ENCODE measurements at places on chromosomes 1 and 21.
A peak's percentile ranks its signal among the peaks of the same experiment; 100 is the strongest.

DNA sequence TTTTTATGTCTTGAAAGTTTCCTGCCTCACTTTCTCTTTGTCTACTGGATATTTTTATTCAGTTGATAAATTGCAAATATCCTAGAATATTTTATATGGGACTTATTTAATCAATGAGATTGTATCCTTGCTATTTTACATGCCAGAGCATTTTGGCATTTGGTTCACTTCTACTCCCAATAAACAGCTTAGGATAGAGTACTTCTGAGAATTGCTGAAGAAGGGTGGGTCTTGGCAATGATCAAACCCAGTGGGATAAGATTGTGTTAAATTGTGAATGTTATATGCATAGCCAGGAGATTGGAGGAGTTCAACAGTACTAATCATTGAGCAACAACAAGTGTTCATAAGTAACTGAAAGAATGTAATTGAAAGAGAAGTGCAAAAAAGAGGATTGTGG is 60.1 kb downstream of the SDCCAG8 start:
- no peak for DNase-seq

- DNase-seq = no peak
These were observed 296.0 kb upstream of the PTBP2 start for GRCh38 chr1:96425382-96426129.

DNA sequence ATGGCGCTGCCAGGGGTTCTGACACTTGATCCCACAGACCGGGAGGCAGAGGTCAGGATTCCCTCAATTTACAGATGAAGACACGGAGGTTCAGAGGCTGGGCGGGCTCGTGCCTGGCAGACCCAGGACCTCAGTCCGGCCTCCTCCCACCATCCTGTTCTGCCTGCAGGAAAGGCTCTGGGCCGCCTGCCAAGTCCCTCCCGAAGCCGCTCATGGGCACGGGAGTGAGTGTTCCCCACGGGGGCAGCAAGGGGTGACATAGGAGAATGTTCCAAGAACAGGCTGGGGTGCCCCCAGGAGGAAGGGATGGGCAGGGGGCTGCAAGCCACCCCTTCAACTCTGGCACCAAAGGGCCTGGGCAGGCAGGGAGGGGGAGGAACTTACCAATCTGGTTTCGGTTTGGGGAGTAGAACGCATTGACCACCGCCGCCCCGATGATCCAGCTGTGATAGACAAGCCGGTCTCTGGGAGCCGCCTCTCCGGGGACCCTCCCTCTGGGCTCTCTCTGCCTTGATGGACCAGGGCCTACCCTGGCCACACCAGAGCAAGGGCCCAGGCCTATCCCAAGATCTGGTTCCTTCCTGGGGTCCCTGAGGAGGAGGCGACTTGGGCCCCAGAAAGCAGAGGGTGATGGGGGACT is 7.5 kb downstream of the PRXL2B start:
- DNase-seq = no peak

GRCh38 chr1:96598416-96599168 is 123.0 kb upstream of the PTBP2 start:
- DNase-seq = peak; percentile 81

- no peak for DNase-seq
These were observed 17.3 kb downstream of the MAP10 start for GRCh38 chr1:232822530-232822929.

- DNase-seq = no peak
These were observed 51.6 kb upstream of the HAO2 start for GRCh38 chr1:119316870-119317416.

GRCh38 chr1:199064971-199065370 is 426.1 kb downstream of the PTPRC start:
- DNase-seq = no peak

DNA sequence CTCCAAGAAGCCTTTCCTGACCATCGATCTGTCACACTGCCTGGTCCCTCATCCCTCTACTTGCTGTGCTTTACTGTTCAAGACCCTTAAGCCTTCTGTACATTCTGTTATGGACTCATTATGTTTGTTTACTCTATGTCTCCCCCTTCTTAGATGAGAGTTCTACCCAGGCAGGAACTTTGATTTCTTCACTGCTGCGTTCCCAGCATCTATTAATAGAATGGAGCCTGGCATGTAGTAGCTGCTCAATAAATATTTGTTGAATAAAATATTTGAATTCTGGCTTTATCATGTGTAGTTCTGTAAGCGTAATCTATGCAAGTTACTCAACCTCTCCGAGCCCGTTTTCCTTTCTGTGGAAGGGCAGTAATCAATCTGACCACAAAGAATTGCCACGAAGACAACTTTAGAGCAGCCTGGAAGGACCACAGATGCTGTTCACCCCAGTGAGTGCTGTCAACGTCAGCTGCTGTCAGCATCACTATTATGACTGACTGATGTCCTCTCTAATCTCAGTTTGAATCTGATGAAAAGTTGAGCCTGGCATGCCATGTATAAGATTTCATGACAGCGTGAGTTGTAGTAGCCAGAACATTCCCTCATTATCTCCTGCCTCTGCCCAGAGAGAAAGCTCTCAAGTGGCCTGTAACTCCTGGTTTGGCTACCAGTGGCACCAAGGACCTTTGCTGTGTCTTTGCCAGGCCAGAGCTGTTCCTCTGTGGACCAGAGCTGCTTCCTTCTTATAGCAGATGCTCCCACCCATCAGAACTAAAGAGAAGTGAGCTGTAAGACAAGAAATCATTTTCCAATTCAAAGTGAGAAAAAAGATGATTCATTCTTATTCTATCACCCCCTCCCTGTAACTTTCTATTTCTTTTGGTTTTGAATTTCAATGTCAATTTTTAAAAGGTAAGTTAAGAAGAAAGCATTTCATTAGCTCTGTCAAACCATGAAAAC is 94.5 kb downstream of the PRDM2 start:
- DNase-seq = no peak

GRCh38 chr1:199687321-199687720 is 340.2 kb upstream of the NR5A2 start:
- no peak for DNase-seq

- DNase-seq = no peak
These were observed at the start of gene CROCC for GRCh38 chr1:16921391-16922185. Gene CROCC, plus strand, starts transcription at chr1:16921931. Its CDS starts 88 bp downstream, at chr1:16922019.

GRCh38 chr1:75274920-75275506 is 140.8 kb downstream of the LHX8 start:
- DNase-seq = no peak

DNA sequence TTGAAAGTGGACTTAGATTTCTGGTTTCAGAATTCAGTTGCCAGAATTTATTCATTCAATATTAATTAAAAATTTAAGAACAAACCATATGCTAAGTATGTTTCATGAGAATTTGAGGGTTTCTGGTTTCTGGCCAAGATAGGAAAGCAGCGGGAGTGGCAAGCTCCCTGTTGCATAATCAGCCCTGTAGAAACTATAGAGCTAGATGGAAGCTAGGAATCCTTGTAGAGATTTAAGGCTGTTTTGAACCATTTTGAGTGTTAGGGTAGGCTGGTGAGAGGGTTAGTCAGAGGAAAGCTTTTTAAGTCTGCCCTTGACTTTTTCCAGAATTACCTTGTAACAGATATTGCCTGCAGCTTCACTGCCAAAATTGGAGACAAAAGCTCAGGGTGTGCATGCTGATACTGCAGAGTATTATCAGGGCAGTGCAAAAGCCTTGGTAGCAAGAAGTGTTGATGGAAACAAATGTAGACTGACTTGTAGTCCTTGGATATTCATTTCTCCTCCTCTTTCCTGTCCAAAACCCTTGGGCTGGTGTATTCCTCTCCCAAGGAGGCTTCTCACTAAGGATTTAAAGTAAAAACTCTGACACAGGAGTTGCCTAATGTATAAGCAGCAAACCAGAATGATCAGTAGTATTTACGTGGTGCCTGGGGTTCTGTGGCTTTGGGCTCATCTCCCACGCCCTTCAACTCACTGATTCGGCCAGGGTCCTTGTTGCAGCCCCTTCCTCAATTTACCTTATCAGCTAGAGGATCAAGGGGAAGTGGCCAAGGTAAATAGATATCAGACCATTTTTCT is 12.6 kb upstream of the GIPC2 start:
- no peak for DNase-seq

- no peak for DNase-seq
These were observed 11.6 kb downstream of the SLC6A17 start for GRCh38 chr1:110161849-110162248.

DNA sequence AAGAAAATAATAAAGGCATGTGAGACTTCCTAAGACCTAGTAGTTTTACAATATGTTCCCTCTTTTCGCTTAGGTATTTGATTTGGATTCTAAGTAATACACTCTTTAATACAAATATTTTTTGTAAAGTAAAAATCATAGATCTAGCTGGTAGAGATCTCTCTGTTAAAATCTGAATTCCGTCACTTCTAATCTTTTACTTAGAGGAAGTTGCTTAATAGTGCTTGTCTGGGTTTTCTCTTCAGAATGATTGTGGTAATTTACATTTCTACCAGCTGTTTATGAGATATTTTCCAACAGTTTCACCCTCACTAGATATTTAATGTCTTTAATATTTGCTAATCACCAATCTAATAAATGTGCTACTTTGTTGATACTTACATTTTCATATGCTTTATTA is 23.3 kb downstream of the RBM11 start:
- DNase-seq = no peak

DNA sequence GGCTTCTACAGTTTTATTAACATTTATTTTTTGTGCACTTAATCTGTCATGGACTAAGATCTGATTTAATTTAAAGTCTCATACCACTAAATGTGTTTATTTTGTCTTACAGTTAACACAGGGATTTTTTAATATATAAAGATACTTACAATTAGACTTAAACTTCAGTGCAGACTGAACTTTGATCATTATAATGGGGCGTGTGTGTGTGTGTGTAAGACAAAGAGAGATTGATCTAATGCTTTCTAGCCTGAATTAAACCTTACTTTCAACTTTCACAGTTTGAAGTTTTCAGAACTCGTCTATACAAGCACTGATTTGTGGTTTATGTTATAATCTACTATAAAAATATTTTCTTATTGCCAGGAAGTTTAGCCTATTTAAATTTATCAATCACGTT is 150.8 kb downstream of the COP1 start:
- DNase-seq = no peak

DNA sequence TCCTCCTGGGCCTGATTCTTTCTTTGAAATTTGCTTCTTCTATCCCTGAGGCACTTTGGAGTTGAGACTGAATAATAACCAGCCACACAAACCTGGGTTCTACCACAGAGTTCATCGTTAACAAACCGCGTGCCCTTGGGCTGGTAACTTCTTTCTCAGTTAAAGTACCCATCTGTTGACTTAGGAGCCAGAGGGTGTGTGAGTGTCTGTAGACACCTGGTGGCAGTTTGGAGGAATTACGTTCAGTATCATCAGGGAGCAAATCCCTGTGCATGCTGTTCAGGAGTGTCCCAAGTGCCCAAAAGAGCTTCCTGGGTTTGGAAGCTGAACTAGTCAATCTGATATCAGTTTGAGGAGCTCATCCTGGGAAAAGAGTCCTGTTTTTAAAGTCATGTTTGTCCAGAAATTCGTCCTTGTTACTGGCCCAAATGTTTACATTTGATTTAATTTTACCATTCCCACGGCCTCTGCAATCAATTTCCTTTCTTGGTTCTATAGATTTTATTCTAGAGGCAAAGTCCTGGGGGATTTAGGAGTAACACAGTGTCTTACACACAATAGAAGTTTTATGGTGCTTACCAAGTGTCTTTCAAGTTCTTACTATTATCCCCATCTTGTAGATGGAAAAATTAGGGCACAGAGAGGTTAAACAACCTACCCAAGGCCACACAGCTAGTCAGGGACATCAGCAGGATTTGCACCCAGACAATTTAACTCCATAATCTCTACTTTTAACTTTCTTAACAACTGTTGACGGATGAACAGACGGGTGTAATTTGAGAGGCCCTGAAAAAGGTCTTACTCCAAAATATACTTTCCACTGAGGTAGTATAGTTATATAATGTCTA is 26.7 kb upstream of the RPTN start:
- peak; percentile 50 for DNase-seq

DNA sequence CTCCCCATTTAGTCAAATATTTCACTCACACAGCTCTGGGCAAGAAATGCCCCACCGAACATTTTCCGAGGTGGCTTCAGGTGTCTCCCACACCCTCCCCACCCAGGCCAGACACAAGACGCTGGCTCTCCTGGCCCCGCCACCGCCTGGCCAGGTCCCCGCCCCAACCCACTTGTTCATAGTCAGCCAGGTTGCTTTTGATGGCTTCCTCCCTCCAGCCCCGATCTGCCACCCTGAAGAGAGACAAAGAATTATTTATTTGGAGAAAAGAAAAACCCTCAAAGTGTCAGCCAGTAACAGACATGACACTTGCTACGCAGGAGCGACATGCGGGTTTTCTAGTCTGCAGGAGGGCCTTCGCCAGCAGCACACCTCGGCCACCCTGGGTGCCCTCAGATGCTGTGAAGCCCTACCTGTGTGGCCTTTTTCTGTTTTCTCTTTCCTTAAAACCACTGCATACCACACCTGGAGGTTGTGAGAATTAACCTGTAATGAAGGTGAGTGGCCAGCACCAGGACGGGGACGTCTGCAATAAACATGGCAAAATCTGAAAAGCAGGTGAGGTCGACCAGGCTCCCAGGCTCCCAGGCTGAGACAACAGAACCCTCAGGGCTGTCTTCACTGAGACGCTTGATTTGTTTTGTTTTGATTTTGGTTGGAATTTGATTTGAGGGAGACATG is 27.2 kb downstream of the SSBP3 start:
- DNase-seq = no peak

DNA sequence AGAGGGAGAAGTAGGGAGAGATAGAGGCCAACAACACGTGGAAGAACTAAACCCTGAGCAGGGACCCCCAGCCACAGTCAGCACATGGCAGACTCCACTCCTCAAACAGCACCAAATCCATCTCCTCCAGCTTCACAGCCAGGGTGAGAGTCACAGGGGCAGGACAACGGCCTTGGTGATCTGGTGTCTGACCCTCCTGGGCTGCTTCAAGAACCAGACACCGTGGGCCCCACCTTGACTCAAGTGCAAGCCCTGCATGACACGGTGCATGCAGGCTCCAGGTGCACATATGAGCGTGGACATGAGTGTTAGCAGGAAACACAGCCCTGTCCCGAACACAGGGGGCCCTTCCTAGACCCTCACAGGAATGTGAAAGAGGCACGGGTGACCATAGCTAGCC is 21.9 kb downstream of the S100A7 start:
- DNase-seq = no peak

GRCh38 chr21:25983745-25984144 is 186.8 kb downstream of the APP start:
- DNase-seq = no peak

- DNase-seq = no peak
These were observed 284.5 kb upstream of the USP25 start for GRCh38 chr21:15445327-15445726.

DNA sequence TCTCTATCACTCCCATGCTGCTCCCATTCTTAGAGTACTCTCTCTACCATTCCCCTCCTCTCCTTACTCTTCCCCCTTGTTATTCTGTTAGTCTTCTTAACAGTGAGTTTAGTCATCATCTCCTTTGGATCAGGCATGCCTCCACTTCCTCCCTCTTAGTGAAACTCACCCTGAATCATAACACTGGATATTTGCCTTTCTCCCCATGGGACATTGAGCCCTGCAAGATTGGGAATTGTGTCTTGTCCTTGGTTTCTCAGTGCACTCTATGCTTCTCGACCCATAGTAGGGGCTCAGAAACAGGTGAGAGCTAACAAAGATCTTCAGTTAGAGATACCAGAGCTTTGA is 68.3 kb upstream of the GCLM start:
- peak; percentile 87 for DNase-seq

GRCh38 chr1:118335331-118335732 is 150.3 kb upstream of the SPAG17 start:
- peak; percentile 33 for DNase-seq
